ENCODE measurements at places on chromosomes 1 and 21.

DNA sequence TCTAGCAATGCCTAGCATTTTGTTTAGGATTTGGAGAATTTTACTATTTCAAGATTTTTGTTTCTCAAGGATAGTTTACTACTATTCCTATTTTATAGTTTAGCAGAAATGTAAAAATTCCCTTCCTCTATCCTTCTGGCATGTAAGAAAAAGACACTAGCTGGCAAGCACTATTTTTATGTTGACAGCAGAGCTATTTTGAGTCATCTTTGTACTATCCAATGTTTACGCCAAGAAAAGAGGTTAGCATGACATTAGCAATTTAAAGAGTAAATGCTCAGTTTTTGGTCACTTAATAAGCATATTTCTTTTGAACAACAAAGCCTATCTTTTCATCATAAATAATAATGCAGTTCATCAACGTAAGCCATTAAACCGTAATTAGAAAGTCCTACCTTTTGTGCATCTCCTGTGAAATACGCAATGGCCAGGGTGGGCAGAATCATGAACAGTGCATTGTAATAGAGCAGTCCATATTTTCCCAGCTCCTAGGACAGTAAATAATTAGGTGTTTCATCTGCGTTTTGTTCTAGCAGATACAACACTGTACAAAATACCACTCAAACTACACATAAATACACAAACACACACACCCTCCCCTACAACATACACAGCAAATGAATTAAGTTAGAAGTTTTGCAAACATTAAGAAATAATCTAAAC lies 12.0 kb downstream of the SLC35D1 start:
- no peak for DNase-seq

GRCh38 chr1:164725401-164725800 lies 166.4 kb downstream of the PBX1 start:
- peak; percentile 71 for DNase-seq

GRCh38 chr1:236075848-236076247 lies 11.0 kb upstream of the NID1 start:
- DNase-seq: no peak

- DNase-seq: no peak
These were observed 104.8 kb downstream of the ELAVL4 start for GRCh38 chr1:50213505-50213904.

- no peak for DNase-seq
These were observed 23.0 kb upstream of the DDOST start for GRCh38 chr1:20684050-20684620.

- no peak for DNase-seq
These were observed 3.7 kb downstream of the FOXD2 start for GRCh38 chr1:47441450-47442106.

DNA sequence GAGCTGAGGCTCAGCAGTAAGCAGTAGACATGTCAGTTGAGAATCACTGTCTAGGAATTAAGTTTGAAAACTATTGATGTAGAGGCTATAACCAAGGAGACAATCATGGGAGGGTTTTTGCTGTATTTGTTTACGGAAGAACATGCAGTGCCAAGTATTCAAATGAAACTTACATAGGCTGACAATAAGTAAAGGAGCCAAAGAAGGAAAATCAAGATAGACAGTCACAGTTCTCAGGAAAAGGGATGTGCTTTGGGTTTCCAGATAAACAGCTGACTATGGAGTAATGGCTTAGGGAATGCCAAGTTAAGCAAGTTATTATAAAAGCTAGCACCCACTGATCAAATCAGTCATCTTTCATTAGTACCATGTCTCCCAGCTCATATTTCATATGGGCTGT lies 21.5 kb downstream of the GNG12 start:
- DNase-seq: no peak

DNA sequence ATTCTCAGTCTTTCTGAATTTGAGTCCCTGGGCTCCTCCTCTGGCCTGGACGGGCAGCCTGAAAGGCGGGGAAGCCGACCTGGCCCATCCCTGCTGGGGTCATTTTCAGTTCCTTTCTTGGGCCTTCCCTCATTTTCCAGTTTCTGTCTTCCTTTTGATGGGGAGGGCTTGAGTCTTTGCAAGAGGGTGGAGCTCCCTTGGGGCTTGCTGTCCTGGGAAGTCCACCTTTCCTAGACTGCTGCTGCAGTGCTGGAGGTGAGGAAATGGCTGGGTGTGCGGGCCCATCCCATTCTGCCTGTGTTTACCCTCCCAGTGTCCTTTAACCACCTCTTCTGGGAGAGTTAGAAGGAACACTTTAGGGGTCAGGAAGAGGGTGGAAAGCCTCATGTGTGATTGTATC lies 40.4 kb upstream of the SYNC start:
- no peak for DNase-seq

GRCh38 chr1:240116831-240117769 lies 25.4 kb downstream of the FMN2 start:
- no peak for DNase-seq

GRCh38 chr1:116950517-116951199 lies 40.9 kb downstream of the PTGFRN start:
- DNase-seq: no peak

DNA sequence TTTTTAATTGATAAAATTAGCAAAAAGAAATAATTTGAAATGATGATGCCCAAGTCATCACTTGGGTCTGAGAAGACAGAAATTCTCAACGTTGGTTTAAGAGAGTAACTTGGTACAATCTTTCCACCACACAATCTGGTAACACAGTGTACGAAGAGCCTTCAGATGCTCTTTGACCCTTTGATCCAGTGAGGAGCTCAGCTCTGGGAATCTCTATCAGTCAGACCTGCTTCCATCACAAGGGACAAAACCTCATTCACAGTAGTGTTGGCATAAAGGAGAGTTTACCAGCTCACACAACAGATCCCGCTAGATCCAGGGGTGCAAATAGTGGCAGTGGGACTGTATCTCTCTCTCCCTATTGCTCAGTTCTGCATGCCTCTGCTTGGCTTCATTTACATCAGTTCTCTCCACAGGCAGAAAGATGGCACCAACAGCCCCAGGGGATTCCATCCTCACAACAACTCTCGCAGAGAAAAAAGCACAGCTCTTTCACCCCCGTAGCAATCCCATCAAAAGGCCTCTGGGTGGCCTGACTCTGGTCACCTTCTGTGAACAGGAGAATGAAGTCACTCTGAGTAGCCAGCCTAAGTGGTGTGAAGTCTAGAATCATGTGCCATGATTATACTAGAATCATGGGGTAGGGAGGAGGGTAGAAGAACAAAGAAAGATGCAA lies 119.7 kb downstream of the ZNF281 start:
- peak; percentile 46 for DNase-seq

DNA sequence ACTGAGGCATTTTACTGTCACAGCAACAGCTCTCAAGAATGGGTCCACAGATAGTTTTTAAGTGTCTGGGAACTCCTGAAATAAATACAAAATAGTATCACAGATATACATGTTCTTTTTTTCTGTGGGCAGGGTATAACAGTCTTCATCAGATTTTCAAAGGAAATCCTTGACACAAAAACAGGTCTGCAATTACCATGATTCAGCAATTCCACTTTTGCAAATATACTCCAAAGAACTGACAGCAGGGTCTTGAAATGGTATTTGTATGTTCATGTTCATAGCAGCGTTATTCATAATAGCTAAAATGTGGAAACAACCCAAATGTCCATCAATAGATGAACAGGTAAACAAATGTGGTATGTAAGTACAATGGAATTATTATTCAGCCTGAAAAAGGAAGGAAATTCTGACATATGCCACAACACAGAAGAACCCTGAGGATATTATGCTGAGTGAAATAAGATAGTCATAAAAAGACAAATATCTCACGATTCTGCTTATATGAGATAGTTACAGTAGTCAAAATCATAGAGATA lies 85.0 kb downstream of the EPS15 start:
- peak; percentile 64 for DNase-seq

DNA sequence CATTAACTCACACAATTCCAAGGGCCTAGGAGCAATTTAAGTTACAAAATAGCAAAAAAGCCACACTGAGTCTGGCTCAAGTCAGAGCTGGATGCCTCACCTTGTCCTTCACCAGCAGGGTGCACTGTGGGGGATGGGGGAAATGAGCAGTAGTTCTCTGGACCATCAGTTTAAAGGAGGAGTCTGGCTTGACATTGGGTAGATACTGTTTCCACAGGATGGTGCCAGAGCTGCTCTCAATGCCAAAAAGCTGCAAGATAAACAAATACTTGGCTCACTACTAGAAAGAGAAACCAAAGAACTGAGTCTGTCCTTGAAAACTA lies 18.8 kb downstream of the EMC1 start:
- peak; percentile 4 for DNase-seq

DNA sequence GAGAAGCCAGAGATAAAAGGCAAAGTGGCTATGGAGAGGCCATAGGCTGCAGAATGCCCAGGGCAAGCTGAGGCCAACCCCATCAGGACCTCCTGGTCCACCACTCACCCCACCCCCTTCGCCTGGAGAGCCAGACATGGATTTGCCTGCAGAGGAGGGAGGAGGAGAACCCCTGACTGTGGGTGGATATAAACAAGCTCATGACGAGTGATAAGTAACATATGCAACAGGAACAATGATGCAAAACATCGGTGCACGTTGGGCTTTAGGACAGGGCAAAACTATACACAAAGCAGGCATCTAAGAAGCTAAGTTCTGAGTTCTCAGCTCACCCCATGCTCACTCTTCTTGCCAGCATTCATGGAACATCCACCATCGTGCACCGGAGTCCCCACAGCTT lies 150.3 kb downstream of the ETS2 start:
- no peak for DNase-seq

- no peak for DNase-seq
These were observed 450.0 kb downstream of the USP25 start for GRCh38 chr21:16179773-16180172.
